IPS DF 6.9 (cell line): ENCODE measurements at places on chromosomes 3 and 15.
A peak's percentile ranks its signal among the peaks of the same experiment; 100 is the strongest.

DNA sequence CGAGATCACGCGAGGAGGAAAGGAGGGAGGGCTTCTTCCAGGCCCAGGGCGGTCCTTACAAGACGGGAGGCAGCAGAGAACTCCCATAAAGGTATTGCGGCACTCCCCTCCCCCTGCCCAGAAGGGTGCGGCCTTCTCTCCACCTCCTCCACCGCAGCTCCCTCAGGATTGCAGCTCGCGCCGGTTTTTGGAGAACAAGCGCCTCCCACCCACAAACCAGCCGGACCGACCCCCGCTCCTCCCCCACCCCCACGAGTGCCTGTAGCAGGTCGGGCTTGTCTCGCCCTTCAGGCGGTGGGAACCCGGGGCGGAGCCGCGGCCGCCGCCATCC lies 1.1 kb upstream of the SETD5 start:
- no peak overlapping the region for H3K27ac ChIP-seq
- no peaks in the 10 kb centered on the region for H3K4me1 ChIP-seq
- H3K36me3 ChIP-seq = peaks cover 7% of the 10 kb centered on the region; the same call in 1 of the 2 replicates
- peak; percentile 58 for DNase-seq

- H3K36me3 ChIP-seq = no peaks in the 10 kb centered on the region
- no peaks in the 10 kb centered on the region for H3K4me1 ChIP-seq
- no peak overlapping the region for H3K4me3 ChIP-seq
Observed at GRCh38 chr3:195059006-195059350, 212.0 kb downstream of the XXYLT1 start.

- H3K27ac ChIP-seq = no peak overlapping the region
- H3K27me3 ChIP-seq = no peaks in the 10 kb centered on the region
- no peak overlapping the region for H3K4me3 ChIP-seq
- H3K36me3 ChIP-seq = no peaks in the 10 kb centered on the region
- H3K4me1 ChIP-seq = no peaks in the 10 kb centered on the region
Observed at GRCh38 chr3:133393691-133394474, 6.0 kb upstream of the BFSP2 start.

GRCh38 chr3:84601303-84601702 lies 357.5 kb upstream of the CADM2 start:
- H3K4me3 ChIP-seq = no peak overlapping the region
- H3K36me3 ChIP-seq = no peaks in the 10 kb centered on the region
- DNase-seq = peak; percentile 16
- no peaks in the 10 kb centered on the region for H3K27me3 ChIP-seq
- H3K4me1 ChIP-seq = no peaks in the 10 kb centered on the region
- no peak overlapping the region for H3K27ac ChIP-seq

- peaks cover 2% of the 10 kb centered on the region; the same call in 1 of the 2 replicates for H3K4me1 ChIP-seq
- no peak for DNase-seq
- no peak overlapping the region for H3K4me3 ChIP-seq
- peak overlapping the region; percentile 82 for H3K27ac ChIP-seq
Observed at GRCh38 chr3:177611752-177612334, 414.6 kb upstream of the TBL1XR1 start.

GRCh38 chr3:52153389-52154096 lies 680 bp downstream of the POC1A start:
- DNase-seq = peak; percentile 18
- no peak overlapping the region for H3K27ac ChIP-seq
- peaks cover 15% of the 10 kb centered on the region for H3K36me3 ChIP-seq
- 0 out of 2 replicates have a peak, but pooled peaks cover 1% of the 10 kb centered on the region for H3K4me1 ChIP-seq
- H3K27me3 ChIP-seq = no peaks in the 10 kb centered on the region
- peak overlapping the region; percentile 89 for H3K4me3 ChIP-seq

GRCh38 chr3:138474163-138474562 lies 39.7 kb downstream of the ESYT3 start:
- no peak overlapping the region for H3K27ac ChIP-seq
- H3K4me1 ChIP-seq = no peaks in the 10 kb centered on the region
- no peaks in the 10 kb centered on the region for H3K36me3 ChIP-seq

DNA sequence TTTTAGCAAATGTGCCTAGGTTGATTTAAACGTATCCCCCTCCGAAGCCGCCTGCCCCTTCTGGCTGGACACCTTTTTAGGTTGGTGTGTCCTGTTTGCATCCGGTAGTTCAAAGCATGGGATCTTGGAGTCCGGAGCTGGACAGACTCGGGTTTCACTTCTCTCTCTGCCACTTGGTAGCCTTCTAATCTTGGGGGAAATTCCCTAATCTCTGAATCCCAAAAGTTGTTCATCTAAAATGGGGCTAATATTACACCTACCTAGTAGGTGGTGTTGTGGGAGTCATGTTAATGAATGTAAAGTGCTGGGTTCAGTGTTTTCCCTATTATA lies 760 bp downstream of the FANCI start:
- no peaks in the 10 kb centered on the region for H3K27me3 ChIP-seq
- peaks cover 4% of the 10 kb centered on the region; the same call in 1 of the 2 replicates for H3K4me1 ChIP-seq
- H3K4me3 ChIP-seq = peak overlapping the region; percentile 83; the same call in 1 of the 2 replicates
- no peak overlapping the region for H3K27ac ChIP-seq

DNA sequence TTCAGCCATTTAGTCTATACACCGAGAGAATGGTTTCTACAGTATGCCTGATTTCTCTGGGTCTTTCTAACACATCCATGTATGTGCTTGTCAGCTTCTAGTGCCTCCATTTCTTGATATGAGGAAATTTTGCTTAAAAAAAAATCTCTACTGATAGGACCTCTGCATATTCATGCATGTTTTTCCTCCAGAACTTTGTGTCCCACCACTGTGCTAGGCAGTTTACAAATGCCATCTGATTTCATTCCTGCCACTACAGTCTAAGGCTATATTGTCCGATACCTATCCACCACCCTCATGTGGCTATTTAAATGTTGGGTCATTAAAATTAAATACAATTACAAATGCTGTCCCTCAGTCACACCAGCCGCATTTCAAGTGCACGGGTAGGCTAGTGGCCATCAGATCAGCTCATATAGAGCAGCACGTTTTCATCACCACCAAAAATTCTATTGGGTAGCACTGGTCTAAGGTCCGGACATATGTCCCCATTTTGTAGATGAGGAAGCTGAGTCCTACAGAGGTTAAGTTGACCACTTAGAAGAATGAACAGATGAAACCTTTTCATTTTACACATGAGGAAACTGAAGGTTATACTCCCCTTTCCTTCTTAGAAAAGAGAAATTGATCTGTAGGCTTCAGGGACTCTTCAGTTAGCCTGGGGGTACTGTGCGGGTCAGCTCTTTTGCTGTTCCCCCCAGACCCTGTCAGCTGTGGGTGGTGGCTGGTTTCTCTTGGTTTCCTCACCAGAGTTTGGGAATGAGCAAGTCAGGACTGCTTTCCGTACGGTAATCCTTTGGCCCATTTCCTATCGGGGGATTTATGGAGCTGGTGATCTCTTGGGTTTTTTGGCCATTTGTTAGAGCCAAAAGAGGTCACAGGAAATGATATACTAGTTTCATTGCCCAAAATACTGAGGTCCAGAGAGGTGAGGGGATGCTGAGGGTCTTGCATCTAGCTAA lies 56.5 kb downstream of the SMAD3 start:
- no peak for DNase-seq
- H3K36me3 ChIP-seq = no peaks in the 10 kb centered on the region
- no peaks in the 10 kb centered on the region for H3K27me3 ChIP-seq
- H3K4me1 ChIP-seq = peaks cover 3% of the 10 kb centered on the region; the same call in 1 of the 2 replicates

DNA sequence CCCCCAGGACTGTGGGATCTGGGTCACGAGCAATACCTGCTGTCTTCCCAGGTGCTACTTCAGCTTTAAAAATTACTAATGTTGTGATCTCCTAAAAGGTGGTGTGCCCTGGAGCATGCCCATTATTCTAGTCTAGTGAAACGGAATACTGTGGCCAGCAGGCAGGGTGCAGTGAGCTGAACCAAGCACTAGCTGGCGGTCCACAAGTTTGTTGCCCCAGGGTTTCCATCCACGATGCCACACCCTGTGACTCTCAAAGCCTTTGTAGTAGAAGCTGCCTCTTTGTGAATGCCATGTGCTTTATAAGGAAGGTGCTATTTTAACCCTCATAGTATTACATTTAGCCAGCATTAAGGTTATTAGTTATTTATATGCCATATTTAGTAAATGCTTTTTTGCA lies 49.1 kb downstream of the PXYLP1 start:
- DNase-seq = no peak
- no peak overlapping the region for H3K27ac ChIP-seq
- H3K36me3 ChIP-seq = no peaks in the 10 kb centered on the region; the same call in 1 of the 2 replicates
- H3K4me3 ChIP-seq = no peak overlapping the region

- no peaks in the 10 kb centered on the region for H3K36me3 ChIP-seq
- H3K27me3 ChIP-seq = no peaks in the 10 kb centered on the region
- no peak for DNase-seq
- no peak overlapping the region for H3K4me3 ChIP-seq
Observed at GRCh38 chr3:56825567-56826438, 24.1 kb upstream of the ARHGEF3 start.

GRCh38 chr3:179668429-179668828 lies 15.6 kb downstream of the USP13 start:
- H3K4me3 ChIP-seq = no peak overlapping the region
- H3K27ac ChIP-seq = no peak overlapping the region
- no peaks in the 10 kb centered on the region for H3K36me3 ChIP-seq
- peaks cover 7% of the 10 kb centered on the region for H3K4me1 ChIP-seq

- peak overlapping the region; percentile 94; the same call in 1 of the 2 replicates for H3K4me3 ChIP-seq
- H3K27me3 ChIP-seq = no peaks in the 10 kb centered on the region
- no peak for DNase-seq
- H3K36me3 ChIP-seq = no peaks in the 10 kb centered on the region
Observed at GRCh38 chr3:31534065-31534425, 1.3 kb downstream of the STT3B start.

- peaks cover 8% of the 10 kb centered on the region for H3K4me1 ChIP-seq
- H3K36me3 ChIP-seq = no peaks in the 10 kb centered on the region
- H3K27me3 ChIP-seq = no peaks in the 10 kb centered on the region
- no peak for DNase-seq
Observed at GRCh38 chr15:83380059-83380458, 67.1 kb upstream of the SH3GL3 start.

- no peak overlapping the region for H3K4me3 ChIP-seq
- H3K27me3 ChIP-seq = no peaks in the 10 kb centered on the region
- H3K36me3 ChIP-seq = 0 out of 2 replicates have a peak, but pooled peaks cover 1% of the 10 kb centered on the region
Observed at GRCh38 chr3:123831420-123831819, 52.7 kb downstream of the MYLK start.

- no peaks in the 10 kb centered on the region for H3K4me1 ChIP-seq
- H3K4me3 ChIP-seq = no peak overlapping the region
- no peak for DNase-seq
- no peaks in the 10 kb centered on the region for H3K27me3 ChIP-seq
Observed at GRCh38 chr3:48776854-48777253, 59.8 kb upstream of the IP6K2 start.

DNA sequence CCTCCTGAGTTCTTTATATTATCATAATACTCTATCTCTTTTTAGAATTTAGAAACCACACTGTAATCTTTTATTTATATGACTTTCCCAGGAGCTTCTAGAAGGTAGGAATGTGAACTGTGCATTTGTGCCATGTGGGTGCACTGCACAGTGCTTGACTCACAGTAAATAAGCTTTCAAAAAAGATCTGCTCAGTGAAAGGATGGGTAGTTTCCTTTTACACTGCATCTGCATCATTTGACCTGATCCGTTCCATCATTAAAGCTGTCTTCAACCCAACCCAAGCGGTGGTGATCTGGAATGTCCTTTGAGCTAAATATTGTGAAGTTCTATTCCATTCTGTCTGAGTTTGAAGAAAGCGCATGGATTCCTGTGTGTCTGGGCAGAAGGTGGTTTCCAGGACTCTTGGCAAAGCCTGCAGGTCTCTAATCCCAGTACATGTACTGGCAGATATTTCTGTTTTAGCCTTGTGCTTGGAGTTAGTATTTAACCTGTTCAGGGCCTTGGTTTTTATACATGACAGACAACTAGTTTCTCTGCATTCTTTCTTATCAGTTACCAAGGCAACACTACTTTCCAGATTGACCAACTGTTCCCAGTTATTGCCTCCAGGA lies 96.7 kb downstream of the DHX30 start:
- no peaks in the 10 kb centered on the region for H3K4me1 ChIP-seq
- no peak for DNase-seq
- H3K4me3 ChIP-seq = no peak overlapping the region
- no peaks in the 10 kb centered on the region for H3K36me3 ChIP-seq
- no peaks in the 10 kb centered on the region for H3K27me3 ChIP-seq

DNA sequence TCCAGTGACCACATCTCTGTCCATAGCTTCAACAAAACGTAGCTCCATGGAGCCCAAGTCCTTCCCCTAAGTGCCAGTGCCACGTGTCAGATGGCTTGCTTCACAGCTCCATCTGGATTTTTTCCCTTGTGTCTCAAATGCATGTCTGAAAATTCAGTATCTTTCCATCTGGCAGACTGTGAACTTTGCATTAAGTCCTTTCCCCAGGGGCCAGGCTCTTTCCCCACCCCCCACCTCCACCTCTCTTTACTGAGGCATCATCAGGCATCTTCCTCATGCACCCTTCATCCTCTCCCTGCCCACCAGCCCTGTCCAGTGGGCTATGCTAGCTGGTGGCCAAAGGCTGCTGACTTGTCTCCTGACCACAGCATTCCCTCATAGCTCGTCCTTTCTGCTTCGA lies 53.7 kb downstream of the PDIA5 start:
- peaks cover 5% of the 10 kb centered on the region; the same call in 1 of the 2 replicates for H3K36me3 ChIP-seq
- H3K4me3 ChIP-seq = no peak overlapping the region
- no peaks in the 10 kb centered on the region for H3K4me1 ChIP-seq
- H3K27ac ChIP-seq = no peak overlapping the region

GRCh38 chr15:93065641-93066045 lies 23.4 kb downstream of the RGMA start:
- H3K4me3 ChIP-seq = no peak overlapping the region
- DNase-seq = no peak
- H3K27me3 ChIP-seq = no peaks in the 10 kb centered on the region

- no peak overlapping the region for H3K4me3 ChIP-seq
- H3K27ac ChIP-seq = no peak overlapping the region
- DNase-seq = no peak
- no peaks in the 10 kb centered on the region for H3K27me3 ChIP-seq
Observed at GRCh38 chr3:187011915-187012314, 81.6 kb downstream of the ST6GAL1 start.

GRCh38 chr3:141707741-141708203 lies 30.3 kb upstream of the RNF7 start:
- H3K4me1 ChIP-seq = no peaks in the 10 kb centered on the region
- H3K27me3 ChIP-seq = no peaks in the 10 kb centered on the region
- no peak overlapping the region for H3K4me3 ChIP-seq
- no peaks in the 10 kb centered on the region for H3K36me3 ChIP-seq
